Activated CD4-positive, alpha-beta T cell treated with anti-CD3 and anti-CD28 coated beads for 36 hours (primary cell): ENCODE measurements at places on chromosomes 11 and 22.

- DNase-seq, result peak; percentile 76
These were observed 396 bp downstream of the OSBP start for GRCh38 chr11:59615120-59615636.

- DNase-seq, result peak; percentile 40
These were observed 5.5 kb downstream of the NPAT start for GRCh38 chr11:108216988-108217387.

DNA sequence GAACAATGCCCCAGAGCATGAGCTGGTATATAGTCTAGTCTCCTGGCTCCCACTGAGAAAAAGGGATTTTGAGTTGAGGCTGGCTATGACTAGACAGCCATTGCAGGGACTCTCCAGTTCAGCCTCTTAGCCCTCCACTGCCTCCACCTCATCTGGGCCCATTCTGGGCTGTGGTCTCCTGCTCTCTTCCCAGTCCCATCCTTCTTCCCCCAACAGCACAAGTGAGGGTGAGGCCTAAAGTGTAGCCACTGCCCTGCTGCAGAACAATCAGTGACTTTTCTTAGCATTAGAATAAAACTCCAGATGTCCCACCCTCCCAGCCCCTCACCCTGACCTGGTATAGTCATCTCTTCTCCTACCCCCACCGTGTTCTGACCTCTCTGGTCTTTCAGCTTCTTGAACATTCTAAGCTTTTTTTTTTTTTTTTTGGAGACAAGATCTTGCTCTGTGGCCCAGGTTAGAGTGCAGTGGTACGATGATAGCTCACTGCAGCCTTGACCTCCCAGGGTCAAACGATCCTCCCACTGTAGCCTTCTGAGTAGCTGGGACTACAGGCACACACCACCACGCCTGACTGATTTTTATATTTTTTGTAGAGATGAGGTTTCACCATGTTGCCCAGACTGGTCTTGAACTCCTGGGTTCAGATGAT lies 4.3 kb downstream of the MED15 start:
- DNase-seq, result no peak

DNA sequence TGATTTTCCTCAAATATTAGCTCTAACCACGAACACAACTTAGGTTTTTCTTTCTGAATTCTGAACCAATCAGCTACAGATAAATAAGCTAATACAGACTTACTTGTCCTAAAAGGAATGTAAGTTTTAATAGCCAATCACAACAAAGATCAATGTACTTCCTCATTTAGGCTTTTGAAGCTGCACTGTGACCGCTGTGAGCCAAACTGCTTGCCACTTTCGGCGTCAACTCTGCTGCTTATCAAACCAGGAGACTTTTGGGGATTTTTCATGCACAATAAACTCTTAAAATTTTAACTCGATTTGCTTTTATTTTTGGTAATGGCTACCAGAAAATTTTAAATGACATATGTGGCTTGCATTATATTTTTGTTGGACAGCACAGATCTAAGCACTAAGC lies 92.5 kb downstream of the TMPRSS5 start:
- DNase-seq, result no peak

- peak; percentile 59 for DNase-seq
These were observed 75.8 kb downstream of the ARHGAP8 start for GRCh38 chr22:44828193-44828592.

DNA sequence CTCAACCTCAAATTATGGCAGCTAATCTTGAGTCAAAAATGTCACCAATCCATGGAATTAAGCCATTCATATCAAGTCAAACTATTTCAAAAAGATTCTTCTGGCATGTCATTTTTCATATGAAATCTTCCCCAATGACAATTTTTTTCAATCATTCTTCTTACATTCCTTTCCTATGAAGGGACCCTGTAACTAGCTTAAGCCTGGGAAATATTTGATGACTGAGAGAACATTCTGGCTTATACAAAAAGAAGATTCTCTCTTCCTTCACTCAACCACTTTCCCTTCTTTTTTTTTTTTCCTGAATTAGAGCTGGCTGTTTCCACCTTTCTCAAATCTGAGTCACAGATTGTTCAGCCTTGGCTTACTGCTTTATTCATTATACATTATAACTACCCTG lies 903.7 kb downstream of the FAM181B start:
- no peak for DNase-seq

DNA sequence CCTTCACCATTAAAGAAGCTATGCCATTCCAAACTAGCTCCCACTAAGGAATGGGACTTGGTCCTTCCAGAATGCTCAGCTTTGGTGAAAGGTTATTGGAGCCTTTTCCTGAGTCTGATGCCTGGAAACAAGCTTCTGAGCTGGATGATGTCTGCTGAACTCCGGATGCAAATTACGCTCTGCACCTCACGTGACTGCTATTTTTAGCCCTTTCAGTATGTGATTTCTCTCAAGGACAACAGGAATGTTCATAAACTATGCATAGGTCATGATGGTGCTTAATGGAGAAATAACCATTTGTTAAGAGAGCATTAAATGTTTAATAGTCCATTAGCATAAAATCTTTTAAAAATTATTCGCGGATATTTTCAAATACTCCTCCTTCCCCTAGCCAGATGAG lies 631.4 kb upstream of the KIRREL3 start:
- DNase-seq, result no peak
